B cell (primary cell): ENCODE measurements at places on chromosomes 3 and 15.
A peak's percentile ranks its signal among the peaks of the same experiment; 100 is the strongest.

DNA sequence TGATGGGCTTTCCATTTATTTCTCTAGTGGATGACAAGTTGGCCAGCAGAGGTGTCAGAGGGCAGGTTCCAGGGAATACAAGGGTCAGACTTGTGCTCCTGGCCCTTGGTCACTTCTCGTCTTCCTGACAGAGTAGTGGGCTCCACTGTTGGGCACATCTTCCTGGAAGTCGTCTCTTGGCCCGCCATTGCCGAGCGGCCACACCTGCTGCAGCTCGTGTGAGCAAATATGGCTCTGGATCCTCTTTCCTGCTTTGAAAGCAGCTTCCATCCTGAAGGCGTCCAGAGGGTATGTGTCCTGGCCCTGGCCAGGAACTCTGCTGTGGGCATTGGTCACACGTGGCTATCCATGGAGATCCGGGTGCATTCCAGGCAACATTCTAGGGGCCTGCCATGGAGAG is 100.2 kb downstream of the SNRPN start:
- no peaks in the 10 kb centered on the region for H3K4me1 ChIP-seq
- H3K4me3 ChIP-seq, result no peak overlapping the region
- no peak overlapping the region for H3K27ac ChIP-seq
- DNase-seq, result no peak
- no peaks in the 10 kb centered on the region for H3K27me3 ChIP-seq

GRCh38 chr3:53495520-53496391 is 1.3 kb downstream of the CACNA1D start:
- H3K4me1 ChIP-seq, result peaks cover 19% of the 10 kb centered on the region
- peaks cover 28% of the 10 kb centered on the region for H3K27me3 ChIP-seq
- H3K36me3 ChIP-seq, result no peaks in the 10 kb centered on the region
- H3K27ac ChIP-seq, result no peak overlapping the region

DNA sequence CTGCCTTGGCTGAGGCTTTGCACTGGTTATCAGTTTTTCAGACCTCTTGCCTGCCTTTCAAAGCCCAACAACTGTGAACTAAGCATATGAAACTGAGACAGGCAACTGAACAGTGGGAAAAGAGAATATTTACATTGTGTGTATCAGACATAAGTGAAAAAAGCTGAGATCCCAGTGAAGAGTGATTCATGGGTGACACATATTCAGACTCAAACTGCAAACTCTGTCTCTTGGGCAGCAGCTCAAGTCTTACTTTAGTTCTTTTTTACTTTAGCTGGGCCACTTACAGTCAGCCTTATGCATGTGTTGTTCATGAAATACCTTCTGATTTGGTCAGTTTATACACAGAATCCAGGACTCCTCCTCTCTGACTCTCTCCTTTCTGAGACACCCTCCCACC is 19.2 kb downstream of the SUCLG2 start:
- no peak for DNase-seq
- H3K4me1 ChIP-seq, result no peaks in the 10 kb centered on the region

GRCh38 chr3:132542577-132542976 is 54.5 kb upstream of the ACKR4 start:
- H3K4me1 ChIP-seq, result no peaks in the 10 kb centered on the region
- H3K36me3 ChIP-seq, result peaks cover 40% of the 10 kb centered on the region
- H3K27ac ChIP-seq, result no peak overlapping the region
- no peak overlapping the region for H3K4me3 ChIP-seq

- peaks cover 45% of the 10 kb centered on the region for H3K4me1 ChIP-seq
- no peaks in the 10 kb centered on the region for H3K36me3 ChIP-seq
- no peaks in the 10 kb centered on the region for H3K27me3 ChIP-seq
- DNase-seq, result no peak
- H3K27ac ChIP-seq, result peak overlapping the region; percentile 20
Observed at GRCh38 chr15:55277116-55277564, 12.5 kb downstream of the RAB27A start.

- DNase-seq, result no peak
- no peaks in the 10 kb centered on the region for H3K36me3 ChIP-seq
- H3K27me3 ChIP-seq, result no peaks in the 10 kb centered on the region
Observed at GRCh38 chr15:93036951-93037819, 51.8 kb downstream of the RGMA start.

DNA sequence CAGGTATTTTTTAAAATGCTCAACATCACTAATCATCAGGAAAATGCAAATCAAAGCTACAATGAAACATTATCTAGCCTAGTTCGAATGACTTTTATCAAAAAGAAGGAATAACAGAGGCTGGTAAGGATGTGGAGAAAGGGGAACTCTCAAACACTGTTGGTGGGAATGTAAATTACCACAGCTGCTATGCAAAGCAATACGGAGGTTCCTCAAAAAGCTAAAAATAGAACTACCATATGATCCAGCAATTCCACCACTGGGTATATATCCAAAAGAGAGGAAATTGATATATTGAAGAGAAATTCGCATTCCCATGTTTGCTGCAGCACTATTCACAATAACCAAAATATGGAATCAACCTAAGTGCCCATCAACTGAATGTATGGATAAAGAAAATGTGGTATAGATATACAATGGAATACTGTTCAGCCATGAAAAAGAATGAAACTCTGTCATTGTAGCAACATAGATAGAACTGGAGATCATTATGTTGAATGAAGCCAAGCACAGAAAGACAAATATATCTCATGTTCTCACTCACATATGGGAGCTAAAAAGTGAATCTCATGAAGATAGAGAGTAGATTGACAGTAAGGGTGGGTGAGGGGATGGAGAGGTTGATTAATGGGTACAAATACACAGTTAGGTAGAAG is 19.7 kb upstream of the CLN6 start:
- no peaks in the 10 kb centered on the region for H3K27me3 ChIP-seq
- DNase-seq, result no peak
- H3K27ac ChIP-seq, result no peak overlapping the region
- no peaks in the 10 kb centered on the region for H3K4me1 ChIP-seq

DNA sequence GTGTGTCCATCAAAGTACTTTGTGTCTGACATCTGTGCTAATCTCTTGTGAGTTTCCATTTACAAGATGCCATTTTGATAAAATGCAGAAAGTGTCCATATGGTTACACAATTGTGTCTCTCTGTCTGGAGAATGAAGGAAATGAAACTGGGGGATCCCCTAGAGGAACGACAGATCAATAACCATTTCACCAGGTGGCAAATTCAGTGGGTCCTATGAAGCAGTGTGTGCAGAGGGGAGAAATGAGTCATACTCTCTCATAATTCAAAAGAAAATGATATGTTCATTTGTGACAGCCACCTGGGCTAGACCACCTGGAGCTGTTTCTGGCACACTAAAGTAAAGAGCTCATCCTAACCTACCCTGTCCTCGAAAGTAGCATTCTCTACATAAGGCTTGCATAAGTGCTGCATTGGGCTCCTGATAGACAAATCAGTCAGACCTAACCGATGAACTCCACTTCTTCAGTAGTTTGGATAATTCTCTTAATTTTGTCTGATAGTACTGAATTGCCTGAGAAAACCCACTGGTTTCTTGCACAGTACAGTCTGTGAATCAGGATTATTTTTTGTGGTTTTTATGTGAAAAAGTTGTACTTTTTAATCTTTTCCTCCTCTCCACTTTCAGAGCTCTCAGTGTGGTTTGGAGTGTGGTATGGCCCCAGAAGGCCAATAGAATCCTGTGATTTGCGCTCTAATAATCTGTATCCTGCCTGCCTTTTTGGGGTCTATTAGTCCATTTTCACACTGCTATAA is 10.3 kb upstream of the CD47 start:
- no peak overlapping the region for H3K4me3 ChIP-seq
- H3K27me3 ChIP-seq, result no peaks in the 10 kb centered on the region
- peak; percentile 85 for DNase-seq

- no peak overlapping the region for H3K27ac ChIP-seq
- no peaks in the 10 kb centered on the region for H3K36me3 ChIP-seq
- H3K4me3 ChIP-seq, result no peak overlapping the region
- no peak for DNase-seq
- H3K4me1 ChIP-seq, result no peaks in the 10 kb centered on the region
Observed at GRCh38 chr15:101441696-101442095, 47.8 kb downstream of the PCSK6 start.

DNA sequence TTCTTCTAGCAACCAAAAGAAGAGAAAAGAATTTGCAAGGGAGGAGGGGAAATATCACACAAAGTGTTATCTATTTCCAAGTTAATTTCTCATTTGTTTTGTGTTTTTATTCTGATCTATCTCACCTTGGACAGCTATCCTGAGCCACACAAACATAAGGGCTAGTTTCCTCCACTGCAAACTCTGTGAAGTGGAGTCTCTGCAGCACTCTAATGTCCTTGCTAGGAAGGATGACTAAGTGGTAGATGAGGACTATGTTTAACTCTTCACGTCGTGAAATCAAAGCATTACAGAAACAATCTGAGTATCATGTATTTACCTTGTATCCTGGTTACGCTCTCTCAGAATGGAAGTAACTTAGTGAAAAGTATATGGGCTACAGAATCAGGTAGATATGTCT is 33.9 kb upstream of the CHRM5 start:
- no peak overlapping the region for H3K27ac ChIP-seq
- no peaks in the 10 kb centered on the region for H3K4me1 ChIP-seq
- H3K4me3 ChIP-seq, result no peak overlapping the region
- DNase-seq, result no peak
- no peaks in the 10 kb centered on the region for H3K36me3 ChIP-seq

DNA sequence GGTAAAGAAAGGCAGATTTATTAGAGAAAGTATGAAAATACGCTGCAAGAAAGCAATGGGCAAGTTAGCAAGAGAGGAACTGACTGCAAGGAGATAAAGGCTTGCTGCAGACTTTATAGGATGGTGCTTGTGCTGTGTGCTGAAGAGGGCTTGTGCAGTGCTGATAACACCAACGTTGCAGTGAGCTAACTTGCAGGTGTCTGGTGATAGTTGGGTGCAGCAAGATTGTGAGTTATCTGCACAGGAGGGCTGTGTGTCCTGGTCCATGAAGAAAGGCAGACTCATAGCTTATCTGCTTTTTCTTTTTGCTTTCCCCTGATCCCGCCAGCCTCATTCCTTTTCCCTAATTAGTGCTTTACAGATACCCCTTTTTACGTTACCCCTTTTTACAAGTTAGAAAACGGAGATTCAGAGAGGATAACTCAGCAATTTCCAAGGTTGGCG is 58.0 kb upstream of the ZNF148 start:
- no peaks in the 10 kb centered on the region for H3K27me3 ChIP-seq
- no peak for DNase-seq
- no peak overlapping the region for H3K27ac ChIP-seq

- no peak overlapping the region for H3K4me3 ChIP-seq
- no peak for DNase-seq
- H3K27me3 ChIP-seq, result peaks cover under 1% of the 10 kb centered on the region
- no peaks in the 10 kb centered on the region for H3K36me3 ChIP-seq
- no peak overlapping the region for H3K27ac ChIP-seq
Observed at GRCh38 chr3:37944391-37944842, 46.2 kb upstream of the VILL start.

DNA sequence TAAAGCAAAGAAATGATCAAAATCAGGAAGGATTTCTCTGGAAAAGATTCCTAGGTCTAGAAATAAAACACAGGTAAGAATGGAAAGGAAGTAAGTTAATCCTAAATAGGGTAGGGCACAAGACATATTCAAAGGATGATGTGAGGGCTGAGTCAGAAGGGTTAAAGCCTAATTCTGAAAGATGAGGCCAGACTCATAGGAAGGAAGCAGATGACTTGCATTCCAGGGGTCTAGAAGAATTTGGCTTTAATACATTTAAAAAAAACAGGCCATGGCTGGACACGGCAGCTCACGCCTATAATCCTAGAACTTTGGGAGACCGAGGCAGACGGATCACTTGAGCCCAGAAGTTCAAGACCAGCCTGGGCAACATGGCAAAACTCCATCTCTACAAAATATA is 3.2 kb downstream of the SSR3 start:
- peaks cover 58% of the 10 kb centered on the region for H3K36me3 ChIP-seq
- H3K4me1 ChIP-seq, result peaks cover 14% of the 10 kb centered on the region
- no peak for DNase-seq
- H3K27me3 ChIP-seq, result no peaks in the 10 kb centered on the region
- H3K27ac ChIP-seq, result no peak overlapping the region
- no peak overlapping the region for H3K4me3 ChIP-seq

- no peak overlapping the region for H3K27ac ChIP-seq
- no peak overlapping the region for H3K4me3 ChIP-seq
- no peaks in the 10 kb centered on the region for H3K36me3 ChIP-seq
- H3K27me3 ChIP-seq, result no peaks in the 10 kb centered on the region
- H3K4me1 ChIP-seq, result peaks cover 24% of the 10 kb centered on the region
Observed at GRCh38 chr15:64454282-64454681, 6.1 kb upstream of the ZNF609 start.

DNA sequence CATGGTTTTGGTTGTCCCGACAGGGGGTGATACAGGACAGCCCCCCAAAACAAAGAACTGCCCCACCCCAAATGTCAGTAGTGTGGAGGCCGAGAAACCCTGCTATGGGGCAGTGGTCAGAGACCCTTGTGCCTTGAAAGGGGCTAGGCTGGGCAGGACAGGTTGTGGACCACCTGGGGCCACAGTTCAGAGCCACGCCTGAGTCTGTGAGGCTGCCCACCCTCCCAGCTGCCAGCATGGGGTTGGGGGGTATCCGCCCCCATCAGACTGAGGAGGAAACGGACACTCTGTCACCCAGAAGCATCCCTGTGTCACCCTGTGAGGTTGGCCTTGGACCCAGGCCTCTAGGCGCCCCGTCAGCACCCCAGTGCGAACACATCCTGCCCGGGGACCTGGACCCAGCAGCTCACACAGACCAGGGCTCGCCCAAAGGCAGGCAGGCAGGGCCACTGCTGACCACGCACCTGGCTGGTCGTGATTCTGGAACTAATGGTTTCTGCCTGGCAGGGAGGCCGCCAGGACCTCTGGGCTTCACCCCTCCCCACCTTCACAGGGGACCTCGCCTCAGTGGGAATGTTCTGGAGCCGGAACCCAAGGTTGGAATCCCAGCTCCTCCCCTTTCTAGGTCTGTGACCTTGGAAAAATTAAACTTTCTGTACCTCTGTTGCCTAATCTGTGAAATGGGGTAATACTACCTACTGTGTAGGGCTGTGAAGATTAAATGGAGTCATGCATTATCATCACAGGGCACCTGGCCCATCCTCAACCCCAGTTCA is 1.4 kb downstream of the SLC41A3 start:
- no peaks in the 10 kb centered on the region for H3K27me3 ChIP-seq
- peak; percentile 25 for DNase-seq
- no peaks in the 10 kb centered on the region for H3K36me3 ChIP-seq
- no peak overlapping the region for H3K4me3 ChIP-seq
- peaks cover 15% of the 10 kb centered on the region for H3K4me1 ChIP-seq
- H3K27ac ChIP-seq, result peak overlapping the region; percentile 36

- no peaks in the 10 kb centered on the region for H3K36me3 ChIP-seq
- no peak for DNase-seq
- no peaks in the 10 kb centered on the region for H3K27me3 ChIP-seq
- peak overlapping the region; percentile 93 for H3K27ac ChIP-seq
- peaks cover 38% of the 10 kb centered on the region for H3K4me1 ChIP-seq
- peak overlapping the region; percentile 93 for H3K4me3 ChIP-seq
Observed at GRCh38 chr3:115658032-115658336, 34.7 kb downstream of the GAP43 start.

DNA sequence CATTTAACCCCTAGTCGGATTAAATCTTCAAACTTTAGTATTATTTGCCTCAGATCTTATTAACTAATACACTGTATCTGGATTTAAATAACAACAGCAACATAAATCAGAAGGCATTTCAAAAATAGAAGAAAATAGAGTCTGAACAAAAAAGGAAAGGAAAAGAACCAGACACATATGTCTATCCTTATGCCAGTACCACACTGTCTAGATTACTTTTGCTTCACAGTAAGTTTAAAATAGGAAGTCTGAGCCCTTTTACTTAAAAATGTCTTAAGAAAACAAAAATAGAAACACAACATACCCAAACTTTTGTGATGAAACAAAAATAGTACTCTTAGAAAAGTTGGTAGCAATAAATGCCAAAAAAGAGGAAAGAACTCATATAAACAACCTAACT is 1615.8 kb downstream of the SI start:
- H3K27ac ChIP-seq, result no peak overlapping the region
- DNase-seq, result no peak
- H3K4me1 ChIP-seq, result no peaks in the 10 kb centered on the region
